ENCODE measurements at places on chromosomes 5 and 9.

DNA sequence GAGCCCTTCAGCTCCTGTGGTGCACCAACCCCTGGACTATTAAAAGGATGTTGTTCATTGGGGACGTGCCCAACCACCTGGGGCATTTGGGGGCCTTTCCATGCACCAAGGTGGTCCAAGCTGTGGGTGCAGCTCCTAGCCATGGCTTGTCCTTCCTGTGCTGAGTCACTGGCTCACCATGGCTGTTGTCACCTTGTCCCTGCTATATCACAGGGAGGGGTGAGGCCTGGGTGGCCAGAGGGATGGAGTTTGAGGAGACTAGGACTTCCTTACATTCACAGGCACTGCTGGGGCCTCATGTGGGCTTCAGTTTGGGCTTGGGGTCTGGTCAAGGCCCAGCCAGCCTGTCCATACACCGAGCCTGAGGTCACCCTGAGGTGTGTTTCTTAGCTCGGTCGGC is 45.5 kb downstream of the PHF2 start:
- DNase-seq = no peak

- DNase-seq = no peak
These were observed 3.1 kb downstream of the SRD5A1 start for GRCh38 chr5:6636293-6636692.

DNA sequence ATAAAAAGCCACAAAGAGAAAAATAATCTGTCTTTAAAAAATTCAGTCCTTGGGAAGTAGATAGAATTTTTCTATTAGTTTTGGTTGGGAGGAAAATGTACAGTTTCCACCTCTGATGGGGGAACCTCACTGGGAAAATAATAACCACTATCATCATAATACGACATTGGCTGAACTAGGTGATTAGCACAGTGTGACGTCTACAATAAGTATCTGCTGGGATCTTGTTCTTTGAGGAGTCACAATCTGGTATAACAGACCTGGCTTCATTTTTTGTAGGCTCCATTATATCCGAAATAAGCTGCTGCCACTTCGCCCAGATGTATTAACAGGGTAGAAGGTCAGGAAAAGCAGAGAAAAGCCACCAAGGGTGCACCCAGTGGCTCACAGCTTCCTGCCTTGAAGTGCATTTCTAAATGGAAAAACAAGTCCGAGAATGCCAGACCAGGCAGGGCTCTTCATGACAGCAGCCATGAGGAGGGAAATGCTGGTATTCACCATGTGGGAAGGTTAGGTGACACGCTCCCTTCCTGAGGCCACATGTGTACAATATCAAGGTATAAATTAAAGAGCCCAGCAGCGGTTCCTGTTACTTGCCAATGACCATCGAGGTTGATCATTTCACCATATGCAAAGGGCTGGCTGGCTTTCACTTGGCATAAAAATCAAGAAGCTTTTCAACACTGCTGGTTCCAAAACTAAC is 152.8 kb downstream of the PRELID2 start:
- DNase-seq = no peak

DNA sequence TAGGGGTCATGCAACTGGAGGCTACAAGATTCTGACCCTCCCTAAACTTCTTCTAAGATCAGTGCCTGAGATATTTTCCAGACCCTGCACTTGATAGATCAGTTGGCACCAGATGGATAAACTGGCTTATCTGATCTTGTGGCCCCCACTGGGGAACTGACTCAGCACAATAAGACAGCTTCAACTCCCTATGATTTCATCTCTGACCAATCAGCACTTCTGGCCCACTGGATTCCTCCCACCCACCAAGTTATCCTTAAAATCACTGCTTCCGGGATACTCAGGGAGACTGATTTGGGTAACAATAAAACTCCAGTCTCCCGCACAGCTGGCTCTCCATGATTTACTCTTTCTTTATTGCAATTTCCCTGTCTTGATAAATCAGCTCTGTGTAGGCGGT is 2180.4 kb upstream of the WWC1 start:
- DNase-seq = no peak

DNA sequence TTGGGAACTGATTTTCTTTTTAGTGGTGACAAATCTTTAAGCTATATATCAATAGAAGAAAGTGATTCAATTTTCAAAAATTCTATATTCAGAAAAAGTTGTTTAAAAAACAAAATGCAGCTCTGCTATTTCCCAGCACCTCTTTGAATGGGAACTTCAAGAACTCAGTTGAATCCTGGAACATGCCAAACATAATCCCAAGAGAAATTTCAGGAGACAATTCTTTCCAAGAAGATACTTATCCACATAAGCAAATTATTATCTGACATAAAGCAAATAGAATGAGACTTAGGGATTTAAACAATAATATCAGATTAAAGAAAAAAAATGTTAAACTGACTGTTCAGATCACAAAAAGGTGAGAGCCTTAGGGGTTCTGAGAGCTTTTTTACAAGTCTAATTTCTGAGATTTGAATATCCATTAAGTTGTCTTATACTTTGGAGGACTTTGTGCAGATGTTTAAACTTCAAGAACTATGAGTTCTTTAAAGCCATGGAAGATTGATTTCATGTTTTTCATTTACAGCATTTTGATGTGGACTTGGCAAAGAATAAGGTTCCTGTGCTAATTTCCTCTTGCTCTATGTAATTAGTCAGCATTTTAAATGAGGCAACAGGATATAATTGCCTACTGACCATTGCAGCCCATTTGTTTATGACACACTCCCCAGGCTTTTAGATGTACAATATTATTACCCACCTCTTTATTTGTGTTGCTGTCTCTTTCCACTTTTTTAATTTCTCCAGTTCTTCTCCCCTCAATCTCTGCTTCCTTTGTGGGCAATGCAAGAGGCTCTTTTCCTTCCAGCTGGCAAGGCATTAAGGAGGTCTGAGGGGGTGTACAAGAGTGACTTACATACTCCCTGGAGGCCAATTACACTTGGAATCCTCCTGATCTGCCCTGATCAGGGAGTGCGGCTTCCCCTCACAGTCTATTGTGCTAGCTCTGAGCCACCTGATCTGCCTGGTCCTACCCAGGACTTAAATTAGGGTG is 419.1 kb downstream of the NR2F1-AS1 start:
- peak; percentile 12 for DNase-seq

Data from HTR-8/SVneo (cell line).